GM23248 (cell line): ENCODE measurements at places on chromosomes 1 and 21. TPM values are rescaled to one million over a fixed set of nuclear protein-coding genes. Genes with fewer than 3 reads are reported as not detected.

The CACHD1 gene
- total RNA-seq = 5.6 and 9.3 TPM in 2 replicates

The SERTAD4 gene
- total RNA-seq = 0.76 and 0.97 TPM in 2 replicates

The VASH2 gene
- not detected in 2 replicates for total RNA-seq

DNA sequence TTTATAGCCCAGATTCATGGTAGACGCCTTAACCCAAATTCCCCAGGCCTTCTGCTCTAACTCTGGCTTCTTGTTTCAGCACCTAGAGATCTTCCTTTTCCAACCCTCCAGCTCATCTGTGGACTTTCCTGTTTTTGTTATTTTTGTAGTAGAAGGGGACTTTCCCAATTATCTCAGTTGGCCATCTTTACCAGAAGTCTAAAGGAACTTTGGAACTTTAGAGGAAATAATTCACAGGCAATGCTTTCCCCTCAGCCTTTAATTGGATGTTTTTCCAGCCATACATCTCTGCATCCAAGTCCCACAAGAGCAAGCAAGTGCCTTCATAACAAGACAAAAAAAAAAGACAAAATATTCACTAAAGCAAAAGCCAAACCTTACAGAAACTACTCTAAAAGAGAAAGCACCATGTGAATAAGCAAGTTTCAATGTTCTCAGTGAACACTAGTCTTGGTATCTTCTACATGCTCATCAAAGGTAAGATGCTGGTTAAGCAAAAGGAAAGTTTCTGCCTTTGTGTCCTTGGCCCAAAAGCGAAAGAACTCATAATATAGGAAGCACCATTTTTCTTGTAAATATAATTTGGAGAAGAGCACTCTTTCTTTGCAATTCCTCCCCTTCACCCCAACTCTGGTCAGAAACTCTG is 377.3 kb downstream of the SETD4 start:
- H3K36me3 ChIP-seq = no peaks in the 10 kb centered on the region
- no peak overlapping the region for H3K27ac ChIP-seq
- H3K27me3 ChIP-seq = 0 out of 2 replicates have a peak, but pooled peaks cover 3% of the 10 kb centered on the region
- DNase-seq = no peak

GRCh38 chr1:85465099-85465785 is at the start of gene DDAH1:
Gene DDAH1 (minus strand): TSS chr1:85465159. CDS start chr1:85465045, 114 bp downstream.
- peaks cover 5% of the 10 kb centered on the region; the same call in 1 of the 2 replicates for H3K36me3 ChIP-seq
- H3K4me1 ChIP-seq = peaks cover 40% of the 10 kb centered on the region
- no peaks in the 10 kb centered on the region for H3K27me3 ChIP-seq
- peak; percentile 89 for DNase-seq
- peak within 1 kb of the TSS; percentile 83 for H3K27ac ChIP-seq
- peak within 1 kb of the TSS; percentile 83 for H3K4me3 ChIP-seq

DNA sequence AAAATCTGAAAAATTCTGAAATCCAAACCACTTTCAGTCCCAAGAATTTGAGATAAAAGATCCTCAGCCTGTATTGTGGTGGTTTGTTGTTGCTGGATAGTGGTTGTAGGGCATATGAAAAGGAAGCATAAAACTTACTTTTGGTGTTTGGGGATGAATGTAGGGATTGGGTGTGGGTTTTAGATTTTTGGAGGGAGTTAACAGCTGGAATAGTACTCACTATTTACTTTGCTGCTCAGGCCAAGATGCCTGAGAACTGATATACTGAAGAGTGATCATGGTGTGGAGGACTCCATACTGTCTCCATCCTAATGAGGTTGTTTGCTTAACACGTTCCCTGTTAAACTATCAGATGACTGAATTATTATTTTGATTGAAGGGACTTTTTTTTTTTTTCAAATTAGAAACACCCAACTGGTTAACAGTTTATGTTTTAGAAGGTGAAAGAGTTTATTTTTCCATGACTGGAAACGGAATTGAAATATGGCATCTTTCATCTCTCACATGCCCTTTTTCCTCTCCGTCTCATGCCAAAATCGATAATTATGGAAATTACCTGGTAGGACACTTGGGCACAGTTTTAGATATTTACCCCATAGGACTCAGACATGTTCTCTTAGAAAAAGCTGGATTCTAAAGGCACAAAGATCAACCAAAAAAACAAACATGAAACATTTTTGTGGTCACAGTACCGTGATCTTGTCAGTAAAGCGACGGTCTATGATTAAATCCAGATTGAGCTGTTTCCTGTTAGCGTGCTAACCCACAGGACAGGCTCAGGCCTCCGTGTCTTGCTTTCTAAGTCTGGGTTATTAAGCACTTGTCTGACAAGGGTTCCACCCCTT is 37.3 kb downstream of the RGL1 start:
- peak overlapping the region; percentile 82 for H3K27ac ChIP-seq
- H3K36me3 ChIP-seq = no peaks in the 10 kb centered on the region
- DNase-seq = peak; percentile 96
- peak overlapping the region; percentile 65 for H3K4me3 ChIP-seq

- H3K4me1 ChIP-seq = no peaks in the 10 kb centered on the region
- H3K27ac ChIP-seq = no peak overlapping the region
- no peaks in the 10 kb centered on the region for H3K36me3 ChIP-seq
- no peak overlapping the region for H3K4me3 ChIP-seq
These were observed 11.1 kb upstream of the LRRN2 start for GRCh38 chr1:204696606-204697005.

- H3K27ac ChIP-seq = no peak overlapping the region
- H3K4me1 ChIP-seq = no peaks in the 10 kb centered on the region
- H3K36me3 ChIP-seq = no peaks in the 10 kb centered on the region
- no peak overlapping the region for H3K4me3 ChIP-seq
- peaks cover 35% of the 10 kb centered on the region for H3K27me3 ChIP-seq
These were observed 16.3 kb downstream of the PCP4L1 start for GRCh38 chr1:161274874-161275273.

- H3K4me1 ChIP-seq = peaks cover 13% of the 10 kb centered on the region
- DNase-seq = peak; percentile 73
- H3K4me3 ChIP-seq = peak overlapping the region; percentile 84
These were observed 698 bp downstream of the MOV10 start for GRCh38 chr1:112674986-112675727.

DNA sequence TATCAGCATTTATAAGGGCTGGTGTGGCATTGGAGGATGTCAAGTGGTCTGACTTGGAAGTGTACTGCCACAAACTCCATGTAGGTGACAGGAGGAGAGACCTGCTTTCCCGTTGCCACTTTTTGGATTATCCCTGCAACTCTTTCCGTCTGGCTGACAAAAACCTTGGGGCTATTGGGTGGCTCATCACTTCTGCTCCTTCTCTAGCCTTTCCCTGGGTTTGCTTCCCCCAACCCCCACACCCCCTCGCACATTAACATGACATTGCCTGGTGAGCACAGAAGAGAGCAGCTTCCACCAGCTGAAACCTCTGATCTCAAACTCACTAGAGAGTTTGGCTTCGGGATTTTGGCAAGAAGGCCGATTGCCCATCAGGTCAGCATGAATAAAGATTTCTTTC is 39.2 kb downstream of the PROX1 start:
- no peaks in the 10 kb centered on the region for H3K36me3 ChIP-seq
- H3K4me1 ChIP-seq = no peaks in the 10 kb centered on the region
- DNase-seq = no peak
- H3K4me3 ChIP-seq = no peak overlapping the region

GRCh38 chr1:47797575-47797974 is 199.6 kb downstream of the TRABD2B start:
- H3K4me1 ChIP-seq = no peaks in the 10 kb centered on the region
- H3K27me3 ChIP-seq = no peaks in the 10 kb centered on the region; the same call in 1 of the 2 replicates
- H3K4me3 ChIP-seq = no peak overlapping the region
- no peak overlapping the region for H3K27ac ChIP-seq
- DNase-seq = no peak
- no peaks in the 10 kb centered on the region for H3K36me3 ChIP-seq
